Neural progenitor cell (in vitro differentiated cells): ENCODE measurements at places on chromosomes 16 and 17. TPM values are rescaled to one million over a fixed set of nuclear protein-coding genes. Genes with fewer than 3 reads are reported as not detected.
A peak's percentile ranks its signal among the peaks of the same experiment; 100 is the strongest.

- no peaks in the 10 kb centered on the region for H3K27me3 ChIP-seq
- no peak overlapping the region for H3K4me3 ChIP-seq
- H3K36me3 ChIP-seq: no peaks in the 10 kb centered on the region
- no peak overlapping the region for H3K27ac ChIP-seq
Observed at GRCh38 chr17:73400915-73401545, 89.2 kb upstream of the CDC42EP4 start.

DNA sequence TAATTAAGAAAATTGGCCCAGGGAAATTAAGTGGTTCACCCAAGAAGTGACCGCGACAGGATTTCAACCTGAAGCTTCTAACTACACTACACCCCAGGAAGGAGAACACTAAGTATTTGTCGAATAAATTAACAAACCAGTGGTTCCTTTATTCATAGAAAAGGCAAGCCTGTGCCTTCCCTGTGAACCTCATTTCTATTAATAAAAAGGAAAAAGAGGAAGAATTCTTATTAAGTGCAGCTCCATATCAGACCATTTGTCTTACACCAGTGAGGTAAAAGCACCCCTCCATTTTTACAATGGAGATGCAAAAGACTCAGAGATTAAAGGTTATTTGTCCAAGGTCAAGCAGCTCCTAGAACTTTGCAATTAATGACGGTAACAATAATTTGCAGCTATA, 1.7 kb downstream of the COPS3 start:
- no peaks in the 10 kb centered on the region for H3K4me1 ChIP-seq
- H3K4me3 ChIP-seq: peak overlapping the region; percentile 79
- H3K27me3 ChIP-seq: no peaks in the 10 kb centered on the region
- no peak for DNase-seq
- H3K36me3 ChIP-seq: no peaks in the 10 kb centered on the region

Gene NXPH3
- 3.6 and 10.7 TPM in 2 replicates for total RNA-seq

DNA sequence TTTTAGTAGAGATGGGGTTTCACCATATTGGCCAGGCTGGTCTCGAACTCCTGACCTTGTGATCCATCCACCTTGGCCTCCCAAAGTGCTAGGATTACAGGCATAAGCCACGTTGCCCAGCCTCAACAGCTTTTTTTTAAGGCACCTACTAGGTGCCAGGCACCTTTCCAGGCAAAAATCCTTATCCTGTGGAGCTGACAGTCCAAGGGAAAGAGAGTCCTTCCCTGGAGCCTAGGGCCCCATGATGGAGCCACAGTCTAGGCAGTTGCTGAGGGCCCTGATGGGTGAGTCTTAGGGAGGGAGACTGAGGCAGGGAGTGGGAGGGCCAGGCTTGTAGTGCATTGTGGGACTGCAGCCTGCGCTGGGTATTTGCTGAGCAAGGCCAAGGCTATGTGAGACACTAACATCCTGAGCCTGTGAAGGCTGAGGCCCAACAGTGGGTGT, 79.6 kb upstream of the TOB1 start:
- peaks cover 29% of the 10 kb centered on the region for H3K4me1 ChIP-seq

Gene CTRB2
- not detected in 2 replicates for total RNA-seq

DNA sequence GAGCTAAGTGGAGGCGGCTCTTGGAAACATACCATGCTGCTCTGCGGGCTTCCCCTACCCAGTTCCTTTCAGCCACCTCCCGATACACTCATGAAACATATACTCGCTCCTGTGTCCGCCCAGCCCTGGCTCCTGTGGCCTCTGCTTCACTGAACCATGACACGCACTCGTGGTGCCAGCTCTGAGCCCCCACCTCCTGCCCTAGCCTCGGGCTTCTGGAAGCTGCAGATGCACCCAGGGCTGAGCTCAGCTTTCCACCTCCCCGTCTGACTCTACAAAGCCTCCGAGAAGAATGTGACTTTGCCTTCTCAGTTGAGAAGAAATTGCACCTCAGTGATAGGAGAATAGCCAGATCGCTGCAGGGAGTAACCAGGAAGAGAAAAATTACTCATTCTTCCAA, 11.0 kb downstream of the CALB2 start:
- no peak overlapping the region for H3K27ac ChIP-seq
- H3K27me3 ChIP-seq: no peaks in the 10 kb centered on the region
- H3K4me3 ChIP-seq: no peak overlapping the region
- no peaks in the 10 kb centered on the region for H3K36me3 ChIP-seq
- no peaks in the 10 kb centered on the region for H3K4me1 ChIP-seq
- DNase-seq: no peak

Gene SCGB1C2
- not detected in 2 replicates for total RNA-seq

GRCh38 chr16:53804467-53804866, 100.5 kb downstream of the FTO start:
- peaks cover 14% of the 10 kb centered on the region for H3K4me1 ChIP-seq
- H3K4me3 ChIP-seq: no peak overlapping the region
- no peak overlapping the region for H3K27ac ChIP-seq
- H3K27me3 ChIP-seq: no peaks in the 10 kb centered on the region
- DNase-seq: no peak
- H3K36me3 ChIP-seq: peaks cover 7% of the 10 kb centered on the region

- no peak overlapping the region for H3K4me3 ChIP-seq
- peaks cover 14% of the 10 kb centered on the region for H3K4me1 ChIP-seq
- no peaks in the 10 kb centered on the region for H3K27me3 ChIP-seq
- DNase-seq: no peak
- H3K36me3 ChIP-seq: no peaks in the 10 kb centered on the region
Observed at GRCh38 chr17:2701161-2701995, 10.2 kb downstream of the CLUH start.

DNA sequence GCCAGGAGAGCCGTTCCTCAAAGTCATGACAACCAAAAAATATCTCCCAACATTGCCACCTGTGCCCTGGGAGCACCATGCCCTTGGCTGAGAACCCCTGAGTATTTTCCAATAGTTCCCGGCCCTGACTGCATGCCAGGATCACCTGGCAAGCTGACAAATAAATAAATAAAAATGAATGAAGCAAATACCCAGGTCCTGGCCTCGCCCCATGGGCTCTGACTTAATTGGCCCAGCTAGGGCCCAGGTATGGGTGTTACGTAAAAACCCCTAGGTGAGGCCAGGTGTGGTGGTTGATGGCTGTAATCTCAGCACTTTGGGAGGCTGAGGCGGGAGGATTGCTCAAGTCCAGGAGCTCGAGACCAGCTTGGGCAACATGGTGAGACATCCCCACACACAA, 2.7 kb upstream of the C16orf74 start:
- no peaks in the 10 kb centered on the region for H3K36me3 ChIP-seq
- no peak overlapping the region for H3K27ac ChIP-seq
- peaks cover 50% of the 10 kb centered on the region for H3K27me3 ChIP-seq
- peaks cover 22% of the 10 kb centered on the region for H3K4me1 ChIP-seq
- DNase-seq: no peak

DNA sequence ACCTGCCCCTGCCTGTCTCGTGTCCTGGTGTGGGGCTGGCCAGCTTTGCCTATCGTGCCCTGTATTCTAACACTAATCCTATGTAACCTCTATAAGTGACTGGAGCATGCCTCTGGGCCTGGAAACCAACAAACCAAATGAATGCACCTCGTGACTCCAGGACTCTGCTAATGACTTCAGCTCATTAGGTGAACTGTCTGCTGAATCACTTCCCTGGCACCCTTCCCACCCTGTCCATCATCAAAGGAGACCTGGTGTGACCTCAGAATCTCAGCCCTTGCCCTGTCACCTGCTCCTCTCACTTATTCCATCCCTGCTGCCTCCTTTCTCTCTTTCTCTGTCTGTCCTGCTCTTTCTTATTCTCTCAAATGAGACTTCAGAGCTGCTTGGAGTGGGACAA, 322.4 kb downstream of the CBLN1 start:
- H3K36me3 ChIP-seq: no peaks in the 10 kb centered on the region
- no peak overlapping the region for H3K27ac ChIP-seq
- DNase-seq: no peak
- no peaks in the 10 kb centered on the region for H3K27me3 ChIP-seq

DNA sequence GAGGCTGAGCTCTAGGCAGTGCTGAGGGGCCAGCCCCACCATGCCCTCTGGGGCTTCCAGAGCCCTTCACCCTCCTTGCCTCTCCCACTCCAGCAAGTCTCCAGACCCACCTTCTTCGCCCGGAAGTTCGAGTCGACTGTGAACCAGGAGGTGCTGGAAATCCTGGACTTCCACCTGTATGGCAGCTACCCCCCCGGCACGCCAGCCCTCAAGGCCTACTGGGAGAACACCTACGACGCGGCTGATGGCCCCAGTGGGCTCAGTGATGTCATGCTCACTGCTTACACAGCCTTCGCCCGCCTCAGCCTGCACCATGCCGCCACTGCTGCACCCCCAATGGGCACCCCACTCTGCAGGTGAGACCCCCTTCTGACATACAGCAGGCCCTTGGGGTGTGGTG, 10.5 kb downstream of the XYLT2 start:
- H3K4me1 ChIP-seq: no peaks in the 10 kb centered on the region
- no peak overlapping the region for H3K27ac ChIP-seq
- H3K27me3 ChIP-seq: no peaks in the 10 kb centered on the region
- no peaks in the 10 kb centered on the region for H3K36me3 ChIP-seq
